Sigmoid colon (tissue), 7 donors: ENCODE measurements at places on chromosomes 16 and 17. TPM values are rescaled to one million over a fixed set of nuclear protein-coding genes. Genes with fewer than 3 reads are reported as not detected.

Gene BLMH
- 21.3 TPM for total RNA-seq

Gene TOB1
- 16.2 TPM for total RNA-seq

- H3K4me1 ChIP-seq: peaks cover 19% of the 10 kb centered on the region
- H3K4me3 ChIP-seq: no peak overlapping the region
- peak; percentile 32 for DNase-seq
- no peaks in the 10 kb centered on the region for H3K27me3 ChIP-seq
- H3K36me3 ChIP-seq: no peaks in the 10 kb centered on the region
- H3K27ac ChIP-seq: peak overlapping the region; percentile 50
These were observed 5.3 kb upstream of the CAVIN1 start for GRCh38 chr17:42428141-42428944.

GRCh38 chr16:49833796-49834530 is 21.9 kb downstream of the ZNF423 start:
- H3K4me3 ChIP-seq: no peak overlapping the region
- H3K27me3 ChIP-seq: peaks cover 17% of the 10 kb centered on the region
- H3K36me3 ChIP-seq: no peaks in the 10 kb centered on the region
- H3K27ac ChIP-seq: peak overlapping the region; percentile 67
- H3K4me1 ChIP-seq: peaks cover 52% of the 10 kb centered on the region

Gene DNAAF8
- 0.49 TPM for total RNA-seq

DNA sequence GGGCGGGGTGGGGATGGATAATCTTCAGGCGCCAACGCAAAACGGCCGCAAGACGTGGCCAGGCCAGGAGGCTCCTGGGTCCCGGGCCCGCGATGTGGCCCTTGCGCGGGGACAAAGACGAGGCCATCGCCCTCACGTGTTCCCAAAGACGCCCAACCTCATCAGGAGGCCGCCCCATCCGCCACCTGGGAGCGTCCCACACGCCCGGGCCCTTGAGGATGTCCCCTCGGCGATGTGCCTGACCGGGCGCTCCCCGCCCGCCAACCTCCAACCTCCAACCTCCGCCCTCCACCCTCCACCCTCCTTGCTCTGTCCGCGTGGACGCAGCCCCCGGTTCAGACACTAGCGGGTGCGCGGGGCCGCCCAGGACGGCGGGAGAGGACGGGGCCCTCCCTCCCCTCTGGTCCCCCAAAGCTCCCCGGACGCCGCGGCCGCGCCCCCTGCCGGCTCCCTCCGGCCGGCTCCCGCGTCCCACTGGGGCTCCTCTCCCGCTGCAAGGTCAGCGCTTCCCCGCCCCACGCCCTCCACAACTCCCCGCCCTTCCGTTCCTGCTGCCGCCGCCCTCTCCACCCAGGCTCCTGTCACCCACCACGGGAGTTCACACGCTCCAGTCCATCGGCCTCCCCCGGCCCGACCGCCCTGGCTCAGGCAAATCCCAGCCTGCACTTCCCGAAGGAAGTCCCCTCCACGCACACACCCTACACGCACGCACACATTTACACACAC is 250.8 kb upstream of the RPL38 start:
- peaks cover 60% of the 10 kb centered on the region for H3K27me3 ChIP-seq
- no peaks in the 10 kb centered on the region for H3K36me3 ChIP-seq
- H3K4me1 ChIP-seq: peaks cover 11% of the 10 kb centered on the region
- peak overlapping the region; percentile 23 for H3K4me3 ChIP-seq
- no peak overlapping the region for H3K27ac ChIP-seq

DNA sequence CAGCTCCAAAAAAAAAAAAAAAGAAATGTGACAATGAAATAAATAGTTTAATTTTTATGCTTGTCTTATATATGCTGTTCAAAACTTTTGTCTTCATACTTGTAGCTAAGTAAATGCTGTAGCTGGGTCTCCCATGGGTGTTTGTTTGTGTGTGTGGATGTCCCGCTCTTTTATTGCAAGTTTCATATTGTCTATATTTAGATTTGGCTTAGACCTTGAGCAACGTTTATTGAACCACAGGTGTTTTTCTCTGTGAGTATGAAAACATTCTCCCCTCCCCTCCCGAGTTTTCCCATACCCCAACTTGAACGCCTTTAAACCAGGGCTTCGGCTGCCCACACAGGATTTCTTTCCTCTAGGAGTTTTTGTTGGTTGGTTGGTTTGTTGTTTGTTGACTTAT is 45.2 kb downstream of the MFSD11 start:
- DNase-seq: no peak
- no peak overlapping the region for H3K4me3 ChIP-seq
- no peak overlapping the region for H3K27ac ChIP-seq
- H3K4me1 ChIP-seq: no peaks in the 10 kb centered on the region
